Esophagus squamous epithelium (tissue), 5 donors: ENCODE measurements at places on chromosomes 2 and 18. TPM values are rescaled to one million over a fixed set of nuclear protein-coding genes. Genes with fewer than 3 reads are reported as not detected.

GRCh38 chr18:7878265-7879211 is 311.4 kb downstream of the PTPRM start:
- H3K27ac ChIP-seq: no peak overlapping the region
- no peaks in the 10 kb centered on the region for H3K36me3 ChIP-seq

DNA sequence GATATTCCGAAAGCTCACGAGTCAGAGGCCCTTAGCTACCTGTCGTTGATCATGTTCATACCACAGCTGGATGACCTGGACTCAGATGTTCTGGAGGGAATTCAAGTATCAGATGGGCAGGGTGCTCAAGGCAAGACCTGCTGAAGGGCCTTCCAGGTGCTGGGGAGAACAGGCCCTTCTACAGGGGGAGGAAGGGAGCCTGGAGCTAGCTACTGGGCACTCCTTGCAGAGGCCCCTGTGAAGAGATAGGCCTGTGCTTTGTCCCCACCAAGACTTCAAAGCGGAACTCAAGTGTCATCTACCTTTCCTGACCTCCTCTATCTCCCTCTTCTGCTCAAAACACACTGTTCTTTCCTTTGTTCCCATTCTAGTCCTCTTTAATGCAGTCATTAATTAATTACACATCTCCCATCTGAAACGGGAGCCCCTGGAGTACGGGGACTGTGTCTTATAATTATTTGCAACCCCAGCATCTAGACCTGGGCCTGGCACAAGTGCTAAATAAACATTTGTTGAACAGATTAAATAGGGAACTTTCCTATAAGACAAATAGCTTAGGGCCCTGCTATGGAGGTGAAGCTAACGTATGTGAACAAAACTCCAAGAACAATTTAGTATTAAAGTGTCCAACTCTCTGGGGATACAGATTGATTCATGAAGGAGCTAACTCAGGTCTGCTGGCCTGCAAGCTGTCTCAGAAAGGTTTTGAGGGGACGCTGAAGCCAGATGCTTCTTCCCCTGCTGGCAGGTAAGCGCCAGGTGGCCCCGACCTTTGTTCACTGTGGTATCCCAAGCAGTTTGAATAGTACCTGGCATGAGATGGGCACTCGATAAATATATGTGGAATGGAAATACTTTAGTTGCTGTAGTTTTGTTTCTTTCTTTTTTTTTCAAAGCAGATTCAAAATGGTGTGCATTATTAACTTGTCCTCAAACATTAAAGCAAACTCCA is 22.0 kb downstream of the RHOB start:
- H3K27ac ChIP-seq: no peak overlapping the region
- DNase-seq: no peak
- H3K4me1 ChIP-seq: peaks cover 21% of the 10 kb centered on the region
- H3K4me3 ChIP-seq: no peak overlapping the region

- H3K4me1 ChIP-seq: no peaks in the 10 kb centered on the region
- H3K36me3 ChIP-seq: no peaks in the 10 kb centered on the region
These were observed 26.2 kb downstream of the OTOF start for GRCh38 chr2:26451700-26452099.

- peaks cover 5% of the 10 kb centered on the region for H3K4me1 ChIP-seq
- no peaks in the 10 kb centered on the region for H3K36me3 ChIP-seq
- no peak overlapping the region for H3K27ac ChIP-seq
- no peak overlapping the region for H3K4me3 ChIP-seq
- DNase-seq: no peak
These were observed 820.4 kb downstream of the GALR1 start for GRCh38 chr18:78069784-78070664.

DNA sequence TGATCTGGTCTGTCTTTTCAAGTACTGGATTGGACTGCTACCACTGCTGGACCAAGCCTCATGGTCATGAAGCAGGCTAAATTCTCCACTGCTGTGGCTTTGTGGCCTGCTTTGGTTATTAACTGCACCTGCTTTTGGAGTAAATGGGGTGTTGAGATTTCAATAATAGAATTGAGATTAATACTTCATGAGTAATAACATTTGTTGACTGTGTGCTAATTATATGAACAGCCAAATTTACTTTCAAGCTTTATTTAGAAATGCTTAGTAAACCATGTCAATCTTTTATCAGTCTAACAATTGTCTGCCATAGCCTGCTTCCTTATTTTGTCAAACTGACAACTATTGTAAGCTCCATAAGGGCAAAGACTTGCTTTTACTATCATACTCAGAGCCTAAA is 27.4 kb upstream of the MTIF2 start:
- no peak overlapping the region for H3K4me3 ChIP-seq
- peaks cover 14% of the 10 kb centered on the region for H3K36me3 ChIP-seq
- no peaks in the 10 kb centered on the region for H3K27me3 ChIP-seq
- no peak for DNase-seq
- peaks cover 12% of the 10 kb centered on the region for H3K4me1 ChIP-seq

DNA sequence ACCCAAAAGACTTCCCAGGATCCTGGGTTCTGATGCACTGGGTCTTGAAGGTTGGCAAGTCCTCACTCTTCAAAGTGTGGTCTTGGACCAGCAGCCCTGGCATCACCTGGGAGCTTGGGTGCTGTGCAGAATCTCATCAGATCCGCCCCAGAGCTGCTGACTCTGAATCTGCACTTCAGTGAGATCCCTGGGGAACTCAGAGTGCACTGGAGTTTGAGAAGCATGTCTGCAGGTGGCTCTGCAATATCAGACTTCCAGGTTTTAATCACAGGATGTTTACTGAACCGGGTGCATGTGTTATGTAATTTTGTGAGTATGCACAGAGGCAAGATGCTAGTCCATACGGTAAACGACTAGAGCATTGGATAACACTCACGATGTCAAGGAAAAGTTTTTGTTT is 58.0 kb upstream of the BOD1L2 start:
- no peaks in the 10 kb centered on the region for H3K36me3 ChIP-seq
- no peak overlapping the region for H3K4me3 ChIP-seq
- no peak overlapping the region for H3K27ac ChIP-seq

GRCh38 chr18:26406854-26407517 is 141.4 kb downstream of the KCTD1 start:
- H3K4me3 ChIP-seq: no peak overlapping the region
- no peak for DNase-seq
- H3K36me3 ChIP-seq: no peaks in the 10 kb centered on the region
- H3K27ac ChIP-seq: no peak overlapping the region
- peaks cover 8% of the 10 kb centered on the region for H3K4me1 ChIP-seq

GRCh38 chr2:56688661-56689060 is 504.9 kb downstream of the CCDC85A start:
- H3K36me3 ChIP-seq: no peaks in the 10 kb centered on the region
- H3K4me3 ChIP-seq: no peak overlapping the region
- H3K4me1 ChIP-seq: no peaks in the 10 kb centered on the region
- H3K27ac ChIP-seq: no peak overlapping the region
- H3K27me3 ChIP-seq: no peaks in the 10 kb centered on the region

DNA sequence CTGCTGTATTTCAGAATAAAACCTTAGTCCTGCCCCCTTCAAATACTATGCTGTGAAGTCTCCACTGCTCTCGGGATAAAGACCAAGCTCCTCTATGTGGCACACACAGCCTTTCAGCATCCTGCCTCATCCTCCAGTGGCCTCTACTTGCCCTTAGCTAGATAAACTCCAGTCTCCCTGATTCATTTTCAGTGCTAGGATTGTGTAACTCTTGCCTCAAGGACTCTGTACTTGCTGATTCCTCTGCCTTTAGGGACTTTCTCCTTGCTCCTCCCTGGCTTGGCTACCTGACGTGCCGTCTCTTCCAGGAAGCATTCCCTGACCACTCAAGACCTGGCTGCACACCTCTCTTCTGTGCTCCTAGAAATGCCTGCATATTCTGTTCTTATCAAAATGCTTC is 416.7 kb downstream of the MTX2 start:
- no peak overlapping the region for H3K27ac ChIP-seq
- H3K4me3 ChIP-seq: no peak overlapping the region
- no peaks in the 10 kb centered on the region for H3K36me3 ChIP-seq
- H3K4me1 ChIP-seq: no peaks in the 10 kb centered on the region
- DNase-seq: no peak

DNA sequence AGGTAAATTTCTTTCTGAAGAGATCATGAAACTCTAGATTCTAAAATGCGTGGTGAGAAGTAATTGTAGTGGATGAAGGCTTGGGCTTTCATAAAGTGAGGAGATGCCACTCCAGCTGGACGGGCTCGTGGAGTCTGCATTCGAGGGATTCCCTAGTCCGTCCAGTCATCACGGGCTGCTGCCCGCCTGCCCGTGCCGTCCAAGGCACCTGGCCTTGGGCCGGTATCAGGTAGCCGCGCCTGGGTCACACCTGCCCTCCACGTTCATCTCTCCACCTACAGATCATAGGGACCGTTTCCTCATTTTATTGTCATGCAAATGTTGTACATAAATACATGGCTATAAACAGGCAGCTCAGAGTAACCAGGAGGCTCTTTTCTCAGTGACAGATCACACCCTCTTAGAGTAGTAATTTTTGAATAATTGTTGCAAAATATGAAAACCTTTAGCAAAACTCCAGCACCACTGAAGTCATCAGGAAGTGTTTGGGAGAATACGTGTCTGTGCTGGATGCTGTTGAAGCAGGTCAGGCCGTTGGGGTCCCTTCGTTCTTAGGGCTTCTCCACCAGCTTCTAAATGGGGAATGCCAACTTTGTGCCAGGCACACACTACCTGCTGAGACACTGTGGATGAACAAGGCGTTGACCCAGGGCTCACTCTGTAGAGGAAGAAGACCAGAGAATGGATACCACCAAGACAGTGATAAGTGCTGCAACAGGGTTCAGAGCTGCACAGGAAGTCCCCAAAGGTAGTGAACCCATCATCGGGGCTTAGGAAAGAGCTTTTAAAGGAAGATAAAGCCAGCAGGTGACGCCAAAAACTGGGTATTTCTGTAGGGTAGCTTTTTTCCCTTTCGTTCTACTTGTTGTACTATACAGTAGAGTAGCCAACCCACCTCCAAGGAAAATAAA is 112.5 kb downstream of the FAM210A start:
- no peak overlapping the region for H3K27ac ChIP-seq
- no peak overlapping the region for H3K4me3 ChIP-seq
- H3K27me3 ChIP-seq: no peaks in the 10 kb centered on the region
- peaks cover 20% of the 10 kb centered on the region for H3K4me1 ChIP-seq

DNA sequence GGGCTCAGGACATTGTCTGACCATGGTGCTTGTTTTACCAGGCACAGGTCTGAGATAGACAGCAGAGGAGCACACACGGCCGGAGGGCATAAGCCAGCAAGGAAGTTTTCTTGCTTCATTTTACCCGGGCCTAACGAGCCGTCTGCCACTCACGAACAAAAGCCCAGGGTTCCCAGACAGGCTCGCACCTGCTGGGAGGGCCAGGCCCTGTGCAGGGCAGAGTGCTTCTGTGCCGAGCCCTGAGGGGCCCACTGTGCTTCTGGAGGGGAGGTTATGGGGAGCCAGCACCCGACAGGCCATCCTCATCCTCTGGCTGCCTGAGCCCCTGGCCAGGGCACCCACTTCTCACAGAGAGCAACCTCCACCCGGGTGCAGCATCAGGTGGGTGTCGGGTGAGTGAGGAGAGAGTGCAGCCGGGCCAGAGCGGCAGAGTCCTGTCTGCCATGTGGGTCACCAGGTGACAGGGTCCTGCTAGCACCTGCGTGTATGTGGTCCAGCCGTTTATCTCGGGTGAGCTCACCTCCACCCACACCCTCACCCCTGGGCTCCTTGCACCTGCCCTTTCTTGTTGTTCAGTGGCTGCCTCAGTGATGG is 297.9 kb downstream of the NDUFA10 start:
- H3K36me3 ChIP-seq: no peaks in the 10 kb centered on the region
- no peak for DNase-seq
- no peak overlapping the region for H3K27ac ChIP-seq
- H3K4me1 ChIP-seq: no peaks in the 10 kb centered on the region

DNA sequence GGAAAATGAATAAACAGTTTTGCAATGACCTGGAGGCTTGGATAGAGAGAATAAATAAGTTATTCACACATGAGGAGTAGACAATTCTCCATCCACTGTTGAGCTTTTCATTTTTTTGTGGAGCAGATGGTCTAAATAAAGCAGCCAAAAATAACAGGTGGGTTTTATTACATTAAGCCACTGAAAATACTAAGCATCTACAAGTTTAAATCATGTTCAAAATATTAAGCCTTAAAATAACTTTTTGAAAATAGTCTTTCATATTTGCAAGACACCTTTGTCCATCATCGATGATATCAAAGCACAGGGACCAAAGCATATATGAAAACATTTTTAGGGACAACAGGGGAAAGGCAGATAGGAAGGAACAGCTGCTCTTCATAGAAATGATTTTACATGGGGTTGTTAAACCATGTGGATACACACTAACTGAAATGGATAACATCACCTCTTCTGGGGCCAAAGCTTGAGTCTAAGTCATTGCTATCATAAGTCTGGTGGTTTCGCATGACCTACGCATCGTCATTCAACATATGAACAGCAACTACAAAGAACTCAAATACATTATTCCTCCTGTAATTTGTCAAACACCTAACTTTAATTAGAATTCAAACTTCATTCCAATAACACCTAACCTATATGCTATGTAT is 197.6 kb upstream of the CHST9 start:
- no peaks in the 10 kb centered on the region for H3K4me1 ChIP-seq
- H3K27ac ChIP-seq: no peak overlapping the region
- no peaks in the 10 kb centered on the region for H3K27me3 ChIP-seq
- no peak for DNase-seq
- H3K4me3 ChIP-seq: no peak overlapping the region

GRCh38 chr2:46087492-46087891 is 209.7 kb upstream of the EPAS1 start:
- no peak overlapping the region for H3K4me3 ChIP-seq
- no peaks in the 10 kb centered on the region for H3K36me3 ChIP-seq
- H3K4me1 ChIP-seq: no peaks in the 10 kb centered on the region
- H3K27me3 ChIP-seq: no peaks in the 10 kb centered on the region
- H3K27ac ChIP-seq: no peak overlapping the region
- DNase-seq: no peak

GRCh38 chr2:179422037-179422643 is 157.5 kb upstream of the SESTD1 start:
- H3K27ac ChIP-seq: no peak overlapping the region
- no peak overlapping the region for H3K4me3 ChIP-seq
- DNase-seq: no peak
- H3K36me3 ChIP-seq: no peaks in the 10 kb centered on the region
- H3K27me3 ChIP-seq: no peaks in the 10 kb centered on the region

DNA sequence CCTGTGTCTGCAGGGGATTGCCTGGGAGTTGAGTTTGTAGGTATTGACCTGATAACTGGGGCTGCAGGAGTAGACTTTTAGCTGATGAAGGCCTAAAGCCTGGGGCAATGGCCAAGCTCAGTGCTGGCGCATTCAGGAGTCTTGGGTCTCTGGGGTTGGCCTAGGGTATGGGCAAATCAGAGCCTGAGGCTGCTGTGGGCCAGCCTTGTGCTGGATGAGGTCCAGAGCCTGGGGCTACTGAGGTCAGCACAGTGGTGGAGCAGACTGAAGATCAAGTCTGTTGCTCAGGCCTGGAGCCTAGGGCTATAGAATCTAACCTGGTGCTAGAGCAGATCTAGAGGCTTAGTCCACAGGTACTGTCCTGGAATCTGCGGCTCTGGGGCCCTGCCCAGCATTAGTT is 262.4 kb downstream of the ZNF804A start:
- no peak overlapping the region for H3K27ac ChIP-seq
- H3K36me3 ChIP-seq: no peaks in the 10 kb centered on the region
- H3K4me3 ChIP-seq: no peak overlapping the region
- no peak for DNase-seq

GRCh38 chr2:26793518-26793917 is 7.7 kb downstream of the CENPA start:
- H3K27ac ChIP-seq: no peak overlapping the region
- H3K4me1 ChIP-seq: no peaks in the 10 kb centered on the region
- H3K4me3 ChIP-seq: no peak overlapping the region
- no peaks in the 10 kb centered on the region for H3K27me3 ChIP-seq

The ADD2 gene
- 0.42 TPM for total RNA-seq

The SLC4A5 gene
- 0.62 TPM for total RNA-seq

The KCNG2 gene
- total RNA-seq: not detected

The SP5 gene
- not detected for total RNA-seq

The CAPN14 gene
- total RNA-seq: 124 TPM

The CCDC150 gene
- total RNA-seq: 3.6 TPM
